ENCODE measurements at places on chromosomes 2 and 18.

DNA sequence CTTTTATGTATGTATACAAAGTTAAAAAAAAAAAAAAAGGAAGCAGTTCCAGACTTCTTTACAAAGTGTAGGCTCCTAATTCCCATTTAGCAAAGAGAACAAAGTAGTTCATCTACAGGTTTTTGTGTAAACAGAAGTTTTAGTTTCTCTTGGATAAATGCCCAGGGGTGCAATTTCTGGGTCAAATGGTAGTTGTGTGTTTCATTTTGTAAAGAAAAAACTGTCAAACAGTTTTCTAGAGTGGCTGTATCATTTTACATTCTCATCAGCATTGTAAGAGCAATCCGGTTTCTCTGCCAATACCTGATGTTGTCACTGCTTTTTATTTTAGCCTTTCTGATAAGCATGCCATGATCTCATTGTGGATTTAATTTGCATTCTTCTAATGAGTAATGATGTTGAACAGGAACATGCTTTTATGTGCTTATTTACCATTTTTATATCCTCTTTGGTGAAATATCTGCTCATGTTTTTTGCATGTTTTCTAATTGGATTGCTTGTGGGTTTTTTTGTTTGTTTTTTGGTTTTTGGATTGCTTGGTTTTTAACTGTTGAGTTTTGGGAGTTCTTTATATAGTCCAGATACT lies 16.6 kb upstream of the PSME4 start:
- DNase-seq: no peak

DNA sequence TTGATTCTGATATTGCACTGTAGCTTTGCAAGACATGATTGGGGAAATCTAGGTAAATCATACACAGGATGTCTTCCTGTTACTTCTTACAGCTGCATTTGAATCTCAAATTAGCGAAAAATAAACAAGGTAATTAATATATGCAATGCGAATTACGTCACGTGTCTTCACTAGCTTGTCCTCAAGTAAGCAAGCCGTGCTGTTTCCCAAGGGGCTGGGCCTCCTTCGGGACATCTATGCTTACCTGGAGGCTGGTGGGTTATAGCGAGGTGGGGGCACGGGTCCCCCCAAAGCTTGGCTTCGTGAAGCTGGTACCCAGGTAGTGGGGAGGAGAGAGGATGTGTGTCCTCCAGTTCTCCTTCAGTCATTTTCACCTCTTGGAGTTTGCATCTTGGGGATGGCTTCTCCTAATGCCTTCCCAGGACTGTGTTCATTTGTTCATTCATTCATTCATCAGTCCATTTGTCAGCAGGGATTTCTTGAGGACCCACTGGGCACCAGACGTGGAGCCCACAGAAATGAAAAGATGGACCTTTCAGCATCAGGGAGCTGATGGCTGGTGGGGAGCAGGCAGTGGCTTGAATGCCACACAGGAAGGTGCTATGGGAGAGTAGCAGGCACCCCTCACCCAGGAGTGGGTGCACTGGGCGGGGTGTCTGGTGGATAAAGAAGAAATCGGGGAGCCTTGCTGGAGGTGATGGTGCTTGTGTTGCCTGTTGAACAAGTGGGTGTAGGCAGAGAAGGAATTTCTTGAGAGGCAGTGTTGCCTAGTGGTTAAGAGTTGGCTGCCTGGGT lies 155.1 kb downstream of the GLI2 start:
- DNase-seq: no peak

DNA sequence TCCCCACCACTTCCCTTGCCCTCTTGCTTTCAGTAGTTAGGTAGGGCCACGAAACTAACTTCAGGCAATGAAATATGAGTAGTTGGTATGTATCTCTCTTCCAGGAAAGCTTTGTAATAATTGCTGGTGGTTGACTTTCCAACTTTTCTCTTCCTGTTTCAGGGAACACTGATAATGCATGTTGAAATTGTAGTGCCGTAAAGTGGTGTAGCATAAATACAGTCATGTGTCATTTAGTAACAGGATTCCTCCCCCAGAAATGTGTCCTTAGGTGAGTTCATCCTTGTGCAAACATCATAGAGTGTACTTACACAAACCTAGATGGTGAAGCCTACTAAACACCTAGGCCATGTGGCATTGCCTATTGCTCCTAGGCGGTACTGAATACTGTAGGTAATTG lies 429.2 kb downstream of the PID1 start:
- DNase-seq: no peak

GRCh38 chr2:5696404-5696944 lies 4.3 kb downstream of the SOX11 start:
- DNase-seq: no peak

- no peak for DNase-seq
These were observed 26.8 kb upstream of the NABP1 start for GRCh38 chr2:191650896-191651773.

DNA sequence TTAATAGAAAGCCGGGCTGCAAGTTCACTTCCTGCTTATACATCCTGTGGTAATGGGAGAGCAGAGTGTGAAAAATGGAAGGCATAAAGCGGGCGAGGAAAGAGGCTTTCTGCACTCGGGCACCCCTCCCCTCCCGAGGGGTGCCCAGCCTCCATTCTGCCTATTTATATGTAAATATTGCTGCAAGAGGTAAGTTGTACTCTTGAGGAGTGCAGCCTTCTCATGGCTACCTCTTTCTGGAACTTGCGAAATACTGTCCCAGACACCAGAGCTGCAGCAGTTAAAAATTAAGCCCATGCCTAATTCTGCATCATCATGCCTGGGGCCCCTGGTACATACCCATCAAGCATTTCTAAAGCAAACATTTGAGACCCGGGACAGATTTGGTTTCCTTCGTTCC lies 156.0 kb downstream of the GBX2 start:
- DNase-seq: no peak

DNA sequence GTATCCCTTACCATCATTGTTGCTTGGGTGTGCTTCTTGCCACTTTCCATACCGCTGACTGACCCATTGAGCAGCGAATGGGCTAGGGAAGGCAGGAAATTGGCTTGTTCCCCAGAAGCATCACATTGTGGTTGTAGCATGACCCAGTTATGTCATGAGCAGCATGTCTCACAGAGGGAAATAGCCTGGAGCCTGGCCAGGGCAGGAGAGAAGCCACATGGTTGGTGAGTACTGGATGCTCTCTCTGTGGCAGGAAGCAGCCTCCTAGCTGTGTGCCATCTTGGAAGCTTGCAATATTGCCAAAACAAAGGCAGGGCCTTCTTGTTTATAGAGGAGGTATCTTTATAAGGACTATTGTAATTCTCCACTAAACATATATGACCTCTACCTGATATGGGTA lies 482.6 kb downstream of the PIK3C3 start:
- no peak for DNase-seq

DNA sequence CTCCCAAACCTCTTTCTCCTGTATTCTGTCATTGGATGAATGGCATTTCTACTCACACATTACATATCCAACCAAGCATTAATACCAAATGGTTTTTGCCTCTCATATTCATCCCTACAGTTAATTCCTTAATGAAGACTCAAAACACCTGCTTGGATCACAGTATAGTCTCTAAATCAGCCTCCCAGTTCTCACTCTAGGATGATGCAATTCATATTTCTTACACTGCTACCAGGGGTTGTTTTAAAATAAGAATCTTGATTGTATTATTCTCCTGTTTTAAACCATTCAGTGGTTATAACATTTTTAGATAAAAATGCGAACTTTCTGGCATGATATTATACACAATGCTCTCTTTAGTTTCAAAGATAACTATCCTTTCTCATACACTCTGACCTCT lies 281.4 kb upstream of the ZEB2 start:
- no peak for DNase-seq

DNA sequence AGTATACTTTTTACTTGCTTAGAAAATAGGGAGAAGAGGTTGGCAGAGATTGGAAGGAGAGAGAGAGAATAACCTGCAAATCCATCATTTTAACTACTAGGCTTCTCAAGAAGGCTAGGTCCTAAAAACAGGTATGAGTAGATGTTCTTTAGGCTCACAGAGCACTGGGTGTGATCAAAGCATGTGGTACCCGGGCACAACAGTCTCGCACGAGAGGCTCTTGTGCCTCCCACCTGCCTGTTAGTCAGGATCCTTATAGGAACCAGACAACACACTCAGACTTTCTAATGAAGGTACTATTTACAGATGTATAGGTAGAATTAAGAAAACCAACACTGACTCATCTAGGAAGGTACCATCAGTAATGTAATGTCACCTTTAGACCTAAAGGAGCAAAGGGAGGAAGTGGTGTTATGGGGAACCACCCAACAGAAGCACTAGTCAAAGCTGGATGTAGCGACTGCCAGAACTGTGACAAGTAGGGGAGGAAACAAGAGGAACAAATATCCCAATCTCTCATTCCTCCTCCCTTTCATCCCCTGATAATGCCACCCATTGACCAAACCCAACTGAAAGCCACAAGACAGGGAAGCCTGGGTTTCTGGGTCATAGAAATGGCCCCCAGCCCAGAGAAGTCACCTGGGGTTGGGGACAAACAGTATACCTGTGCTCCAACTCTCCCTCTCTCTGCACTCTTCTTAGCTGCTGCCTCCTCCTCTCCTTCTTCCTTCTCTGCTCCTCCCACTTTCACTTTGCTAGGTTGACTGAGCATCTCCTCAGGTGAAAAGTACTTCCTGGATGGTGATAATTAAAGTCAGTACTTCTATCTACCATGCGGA lies 16.0 kb upstream of the MARCHF4 start:
- no peak for DNase-seq

DNA sequence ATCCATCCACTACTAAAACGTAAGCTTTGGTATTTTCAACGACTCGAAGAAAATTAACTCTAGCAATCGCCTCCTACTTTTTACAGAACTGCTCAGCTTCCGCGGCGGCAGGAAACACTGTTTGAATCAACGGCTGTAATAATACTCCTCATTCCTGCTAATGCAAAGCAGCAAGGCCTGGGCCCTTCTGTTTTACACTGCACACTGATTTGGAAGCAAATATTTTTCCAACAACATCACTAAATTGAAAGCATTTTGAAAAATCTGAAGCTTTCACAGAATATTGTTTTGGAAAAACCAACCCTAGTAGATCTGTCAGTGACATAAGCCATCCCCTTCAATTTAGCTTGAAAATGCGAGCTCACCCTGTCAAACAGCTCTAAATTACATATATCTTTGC lies 261.2 kb downstream of the TXNL1 start:
- DNase-seq: no peak

DNA sequence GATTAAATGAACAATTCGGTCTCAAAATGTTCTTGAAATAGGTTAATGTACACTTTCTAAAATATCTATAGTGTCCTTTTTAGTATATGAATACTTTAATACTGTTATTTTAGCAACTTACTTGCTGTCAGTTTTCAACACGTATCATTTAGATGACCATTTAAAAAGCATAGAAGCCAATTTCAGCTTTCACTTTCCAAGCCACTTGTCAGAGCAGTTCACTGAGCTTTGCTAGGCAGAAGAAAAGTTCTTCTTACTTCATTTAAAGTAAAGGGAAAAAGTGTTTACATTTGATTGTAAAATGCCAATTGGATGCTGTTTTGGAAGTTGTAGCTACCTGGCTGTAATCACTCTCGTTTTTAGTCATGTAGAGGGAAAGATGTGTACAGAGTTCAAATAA lies 126.0 kb downstream of the KCNH7 start:
- DNase-seq: no peak

DNA sequence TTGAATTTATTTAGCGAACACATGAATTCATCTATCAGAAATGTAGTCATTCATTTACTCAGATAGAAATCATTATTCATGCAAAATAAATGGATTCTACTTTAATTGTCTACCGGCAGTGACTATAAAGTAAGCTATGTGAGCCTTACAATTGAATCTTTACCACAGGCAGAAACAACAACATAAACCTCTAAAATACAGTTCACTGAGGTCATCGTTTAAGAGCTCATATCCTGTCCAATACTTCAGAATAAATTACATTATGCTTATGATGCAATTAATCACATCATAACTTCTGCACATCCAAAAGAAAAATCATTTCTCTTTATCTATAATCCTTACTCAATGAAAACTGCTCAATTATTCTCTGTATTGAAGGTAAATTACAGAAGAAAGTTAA lies 244.7 kb downstream of the HNMT start:
- no peak for DNase-seq

DNA sequence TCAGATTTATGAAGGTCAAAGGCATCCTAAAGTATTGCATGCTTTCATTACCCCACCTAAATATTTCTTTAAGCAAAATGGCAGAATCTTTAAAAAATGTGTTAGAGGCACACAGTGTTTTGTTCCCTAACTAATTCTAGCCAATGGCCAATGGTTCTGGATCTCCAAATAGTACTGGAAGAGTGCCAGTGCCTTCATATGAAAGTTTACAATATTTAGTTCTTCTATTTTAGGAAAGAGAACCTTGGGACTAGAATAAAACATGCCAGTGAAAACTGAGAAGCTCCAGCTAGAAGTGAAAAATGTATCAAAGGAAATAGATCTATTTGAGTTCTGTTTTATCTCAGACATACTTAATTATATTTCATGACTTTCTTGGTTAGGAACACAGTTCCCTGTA lies 37.1 kb downstream of the TACR1 start:
- DNase-seq: no peak

DNA sequence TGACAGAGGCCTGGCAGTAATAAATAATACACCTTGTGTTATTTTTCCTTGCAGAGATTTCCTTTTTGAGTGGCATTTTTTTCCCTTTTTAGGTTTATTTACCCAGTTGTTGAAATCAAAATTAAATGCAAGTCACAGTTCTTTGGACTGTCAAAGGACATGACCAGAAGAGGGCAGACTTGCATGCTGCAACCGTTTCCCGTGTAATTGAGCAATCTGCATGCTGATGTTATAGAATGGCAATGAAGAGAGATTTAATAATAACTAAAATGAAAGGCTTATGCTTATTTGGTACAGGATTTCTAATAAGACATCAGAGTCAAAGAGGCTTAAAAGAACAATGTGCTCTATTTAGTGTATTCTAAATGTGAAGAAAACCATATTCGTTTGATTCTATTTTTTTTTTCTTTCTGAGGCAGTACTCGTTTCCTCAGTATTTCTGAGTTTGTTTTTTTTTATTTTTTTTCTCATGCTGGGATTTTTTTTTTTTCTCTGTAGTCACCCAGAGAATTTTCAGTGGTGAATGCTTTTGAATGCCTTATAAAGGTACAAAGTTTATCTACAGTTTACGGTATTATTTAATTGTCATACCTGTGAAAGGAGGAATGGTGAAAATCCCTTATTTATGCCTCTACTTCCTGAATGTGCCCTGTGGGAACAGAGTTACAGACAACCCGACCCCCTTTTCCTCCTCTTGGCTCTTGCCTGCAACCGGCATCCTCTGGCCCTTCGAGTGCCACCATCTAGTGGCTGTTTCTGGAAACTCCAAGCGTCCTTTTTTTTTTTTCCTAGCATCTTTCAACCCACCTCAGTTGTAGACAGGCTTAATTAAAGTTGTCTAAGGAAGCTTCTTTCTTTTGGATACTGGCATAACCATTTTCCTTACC lies 368.5 kb downstream of the LRRTM1 start:
- no peak for DNase-seq

DNA sequence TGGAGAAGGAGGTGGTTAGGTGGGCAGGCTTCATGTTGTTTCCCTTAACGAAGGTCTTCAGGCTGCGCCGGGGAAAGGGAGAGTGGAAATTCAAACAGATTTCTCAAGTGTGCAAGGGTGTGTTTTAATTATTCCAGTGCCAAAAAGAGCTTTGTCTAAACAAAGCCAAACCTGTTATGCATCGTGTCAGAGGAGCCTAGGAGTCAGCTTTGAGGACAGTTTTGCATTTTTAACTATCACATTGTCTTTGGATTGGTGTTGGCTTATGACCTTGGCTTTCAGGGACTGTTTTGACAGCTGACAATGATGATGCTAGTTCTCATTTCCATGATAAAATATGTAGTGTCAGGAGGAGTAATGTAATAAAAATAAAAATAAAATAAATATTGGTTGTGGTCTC lies 144.8 kb downstream of the LDLRAD4 start:
- no peak for DNase-seq
